Trophoblast cell (in vitro differentiated cells and primary cell): ENCODE measurements at places on chromosomes 3 and 15.
A peak's percentile ranks its signal among the peaks of the same experiment; 100 is the strongest.

DNA sequence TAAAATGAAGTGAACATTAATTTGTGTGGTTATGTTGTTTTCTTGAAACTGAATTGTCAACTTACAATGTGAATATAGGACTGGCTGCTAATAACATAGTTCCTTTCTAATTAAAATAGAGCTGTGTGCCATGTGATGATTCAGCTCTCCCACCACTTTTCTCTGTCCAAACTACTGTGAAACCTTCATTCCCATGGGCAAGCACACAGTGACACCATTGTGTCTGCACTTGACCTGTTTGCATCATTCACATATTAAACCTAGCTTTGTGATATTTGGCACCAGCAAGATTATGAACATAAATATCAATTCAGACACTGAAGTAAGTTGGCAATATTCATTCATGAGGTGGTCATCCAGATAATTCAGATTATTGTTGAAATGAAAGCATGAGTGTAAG, 78.8 kb upstream of the TCF12 start:
- DNase-seq = no peak

GRCh38 chr3:45688194-45688881, 858 bp upstream of the SACM1L start:
- DNase-seq = no peak

DNA sequence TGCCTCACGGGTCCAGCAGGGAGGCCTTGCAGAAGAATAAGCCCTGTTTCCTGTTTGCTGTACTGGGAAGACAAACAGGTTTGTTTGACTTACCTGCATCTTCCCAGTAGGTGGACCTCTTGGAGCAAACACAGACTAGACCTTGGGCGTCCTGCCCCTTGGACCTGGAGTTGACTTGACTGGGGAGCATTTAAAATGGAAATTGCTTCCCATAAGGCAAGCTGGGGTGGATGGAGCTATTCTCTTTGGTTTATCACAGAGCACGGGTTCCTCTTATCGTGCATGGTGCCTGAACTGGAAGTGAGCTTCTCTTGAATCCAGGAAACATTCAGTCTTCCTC, 151.4 kb downstream of the RPLP1 start:
- DNase-seq = peak; percentile 42

GRCh38 chr3:134369861-134370596, 4.2 kb downstream of the AMOTL2 start:
- no peak for DNase-seq

- no peak for DNase-seq
Measured at GRCh38 chr3:195048059-195048905, 222.7 kb downstream of the XXYLT1 start.

DNA sequence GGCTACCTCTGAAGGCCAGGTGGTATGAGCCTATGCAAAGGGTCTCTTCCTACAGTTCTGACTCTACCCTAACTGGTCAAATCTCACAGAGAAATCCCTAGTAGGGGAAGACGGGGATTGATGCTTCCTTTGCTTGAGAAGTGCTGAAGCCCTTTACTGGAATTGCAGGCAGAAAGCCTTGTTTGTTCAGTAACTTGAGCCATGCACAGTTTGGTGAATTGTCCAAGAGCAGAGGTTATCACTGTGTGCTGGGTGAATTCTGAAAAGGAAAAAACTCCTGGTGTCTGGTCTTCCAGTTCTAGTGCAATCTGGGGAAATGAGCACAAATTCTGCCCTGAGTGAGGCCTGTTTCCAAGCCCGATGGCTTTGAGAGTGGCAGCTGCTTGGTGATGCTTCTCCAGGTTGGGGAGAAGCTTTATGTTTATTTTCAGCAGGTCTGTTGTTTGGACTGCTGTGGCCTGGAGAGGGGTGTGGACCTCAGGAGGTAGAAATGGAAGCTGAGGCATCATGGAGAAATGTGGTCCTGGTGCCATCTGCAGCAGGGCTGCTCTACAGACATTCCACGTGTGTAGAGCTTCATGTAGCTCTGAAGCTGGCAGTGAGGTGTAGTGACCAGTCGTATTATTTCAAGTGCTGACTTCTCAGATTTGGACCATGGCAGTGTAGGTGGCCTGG, 60.9 kb downstream of the ARNT2 start:
- DNase-seq = no peak

GRCh38 chr3:98743071-98743470, 20.1 kb upstream of the ST3GAL6 start:
- DNase-seq = no peak

GRCh38 chr3:12170207-12170606, 11.5 kb upstream of the TIMP4 start:
- DNase-seq = peak; percentile 50

GRCh38 chr15:42102646-42103235, 8.4 kb upstream of the PLA2G4D start:
- no peak for DNase-seq

GRCh38 chr3:136135039-136135802, 60.9 kb downstream of the MSL2 start:
- DNase-seq = no peak

DNA sequence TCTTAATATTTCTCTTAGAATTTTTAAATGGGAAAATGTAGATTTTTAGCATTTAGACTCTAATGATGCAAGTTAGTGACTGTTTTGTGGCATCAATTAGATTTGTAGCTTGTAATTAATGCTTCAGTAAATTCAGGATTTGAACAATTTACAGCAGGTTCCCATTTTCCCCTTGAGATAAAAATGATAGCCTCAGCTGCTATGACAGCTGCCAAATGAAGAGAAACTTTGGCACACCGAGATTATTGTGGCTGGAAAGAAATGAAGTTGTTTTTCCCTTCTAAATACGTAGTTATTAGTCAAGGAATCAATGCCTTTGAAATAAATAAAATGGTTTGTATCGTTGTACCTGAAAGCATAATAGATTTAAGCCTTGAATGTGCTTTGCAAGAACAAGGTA, 206.4 kb upstream of the P2RY1 start:
- no peak for DNase-seq

- DNase-seq = peak; percentile 89
Measured at GRCh38 chr3:23685541-23686258, 120.1 kb upstream of the UBE2E1 start.

DNA sequence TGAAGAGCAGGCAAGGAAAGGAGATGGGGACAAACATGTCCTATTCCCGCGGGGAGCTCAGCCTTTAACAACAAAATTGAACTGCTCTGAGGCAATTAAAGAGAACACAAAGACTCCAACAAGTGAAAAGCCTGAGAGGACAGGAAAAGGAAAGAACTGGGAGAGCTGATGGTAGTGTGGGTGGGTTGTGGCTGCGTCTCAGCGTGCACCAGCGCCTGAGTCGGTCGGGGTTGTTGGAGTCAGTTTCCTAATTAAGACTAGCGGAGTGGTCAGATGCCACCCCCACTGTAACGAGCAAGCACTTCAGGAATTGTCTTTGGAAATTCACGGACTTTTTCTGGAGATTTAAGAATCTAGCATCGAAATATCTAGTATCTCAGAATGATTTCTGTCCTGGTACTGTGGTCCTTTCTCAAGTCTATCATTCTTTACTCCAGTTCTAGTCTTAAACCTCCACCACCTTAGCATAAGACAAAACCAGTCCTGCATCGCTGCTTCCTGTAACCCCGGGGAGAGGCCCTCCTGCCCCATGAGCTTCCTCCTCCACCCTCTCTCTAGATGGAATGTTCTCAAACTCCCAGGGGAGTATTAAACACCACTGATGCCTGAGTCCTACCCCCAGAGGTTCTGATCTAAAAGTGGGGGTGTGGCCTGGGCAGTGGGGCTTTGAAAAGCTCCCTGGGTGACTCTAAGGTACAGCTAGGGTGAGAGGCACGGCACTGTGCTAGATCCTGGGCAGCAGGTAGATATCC, 104.0 kb downstream of the CYP19A1 start:
- DNase-seq = no peak

GRCh38 chr3:88611826-88612326, 462.1 kb downstream of the C3orf38 start:
- DNase-seq = no peak
